ENCODE measurements at places on chromosomes 2 and 18.

GRCh38 chr2:105567996-105568494 lies 169.2 kb upstream of the FHL2 start:
- no peak for DNase-seq

DNA sequence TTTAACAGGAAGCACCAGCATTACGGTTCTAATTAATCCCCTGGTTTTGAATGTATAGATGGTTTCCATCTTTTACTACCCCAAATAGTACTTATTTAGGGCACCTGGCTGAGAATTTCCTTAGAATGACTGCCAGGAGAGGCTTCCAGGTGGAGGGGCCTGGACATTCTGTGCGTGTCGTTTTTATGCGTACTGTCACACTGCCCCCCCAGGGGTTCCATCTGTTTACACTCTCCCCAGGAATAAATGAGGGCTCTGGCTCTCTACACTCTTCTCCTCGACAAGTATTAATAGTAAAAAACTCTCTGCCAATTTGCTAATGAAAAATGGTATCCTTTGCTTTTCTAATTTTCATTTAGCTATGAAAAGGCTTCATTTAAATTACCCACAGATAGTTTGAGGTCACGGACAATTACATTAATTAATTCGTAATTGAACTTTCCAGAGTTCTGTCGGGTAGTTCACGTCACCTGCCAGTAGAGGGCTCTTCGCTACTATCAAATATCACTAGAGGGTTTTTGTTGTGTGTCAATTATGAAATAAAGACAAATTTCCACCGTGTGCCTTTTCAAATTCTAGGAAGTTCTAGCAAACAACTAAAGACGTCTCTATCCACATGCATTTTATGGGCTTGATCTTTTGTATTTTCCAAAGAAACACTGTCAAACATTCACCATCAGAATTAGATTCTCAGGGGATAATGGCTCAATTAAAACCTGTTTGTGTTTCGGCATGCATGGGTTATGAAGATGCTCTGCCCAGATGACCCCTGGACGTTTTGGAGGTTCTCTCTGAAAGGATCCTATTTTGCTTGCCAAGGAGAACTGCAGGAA lies 88.8 kb upstream of the ASB18 start:
- no peak for DNase-seq

- no peak for DNase-seq
These were observed 284 bp downstream of the TIMM21 start for GRCh38 chr18:74148543-74149070.

- DNase-seq, result no peak
These were observed 38.9 kb downstream of the ADI1 start for GRCh38 chr2:3480352-3481010.

DNA sequence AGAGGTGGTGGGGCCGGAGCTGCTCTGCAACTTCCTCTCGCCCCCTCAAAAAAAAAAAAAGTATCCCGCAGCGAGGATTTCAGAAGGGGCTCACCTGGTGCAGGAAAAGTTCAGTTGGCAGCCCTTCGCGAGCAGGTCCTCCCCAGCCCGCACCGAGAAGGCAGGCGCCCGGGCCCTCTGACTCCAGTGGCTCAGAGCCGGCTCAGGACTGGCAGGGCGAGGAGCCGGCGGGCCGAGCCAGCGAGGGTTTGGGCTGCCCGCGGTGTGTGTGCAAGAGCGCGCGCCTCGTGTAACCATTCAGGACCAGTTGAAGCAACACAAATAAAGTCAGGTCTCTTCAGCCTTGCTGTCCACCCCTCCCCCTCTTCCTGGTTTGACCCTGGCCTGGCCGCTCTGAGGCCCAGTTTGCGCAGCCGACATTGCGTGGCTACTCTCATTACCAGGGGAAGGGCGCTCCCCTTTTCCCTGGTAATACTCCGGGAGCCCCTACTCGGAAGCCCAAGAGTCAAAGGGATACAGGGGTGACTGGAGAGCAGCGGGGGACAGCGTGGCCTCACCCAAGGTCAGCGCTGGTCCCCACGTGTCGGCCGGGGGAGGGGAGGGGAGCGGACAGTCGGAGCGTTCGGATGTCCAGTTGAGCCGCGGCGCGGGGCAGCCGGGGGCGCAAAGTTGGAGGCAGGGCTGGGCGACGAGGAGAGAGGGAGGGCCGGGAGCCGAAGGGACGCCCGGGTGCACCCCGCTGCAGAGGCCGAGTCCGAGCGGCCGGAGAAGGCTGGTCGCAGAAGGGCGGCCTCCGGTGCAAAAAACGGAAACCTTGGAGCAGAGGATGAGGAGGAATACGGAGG lies 12.3 kb downstream of the EN1 start:
- no peak for DNase-seq

- no peak for DNase-seq
These were observed 60.3 kb upstream of the ACVR1 start for GRCh38 chr2:157936406-157936805.

DNA sequence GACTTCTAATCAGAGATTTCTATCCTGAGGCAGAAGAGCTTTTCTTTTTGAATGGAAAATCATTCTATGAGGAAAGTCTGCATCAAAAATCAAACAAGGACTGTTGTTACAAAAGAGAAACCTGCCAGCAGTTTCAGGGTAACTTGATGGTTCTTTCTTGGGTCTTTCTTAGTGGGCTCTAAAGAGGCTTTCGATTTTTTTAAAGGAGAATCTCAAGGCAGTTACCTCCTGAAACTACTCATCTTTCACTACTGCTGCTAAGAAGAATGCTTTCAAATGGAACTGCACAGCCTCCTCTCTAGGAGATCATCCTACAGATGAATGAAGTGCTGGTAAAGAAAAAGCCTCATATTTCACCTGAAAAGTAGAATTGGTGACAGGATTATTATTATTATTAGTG lies 272.3 kb downstream of the ERBB4 start:
- no peak for DNase-seq

DNA sequence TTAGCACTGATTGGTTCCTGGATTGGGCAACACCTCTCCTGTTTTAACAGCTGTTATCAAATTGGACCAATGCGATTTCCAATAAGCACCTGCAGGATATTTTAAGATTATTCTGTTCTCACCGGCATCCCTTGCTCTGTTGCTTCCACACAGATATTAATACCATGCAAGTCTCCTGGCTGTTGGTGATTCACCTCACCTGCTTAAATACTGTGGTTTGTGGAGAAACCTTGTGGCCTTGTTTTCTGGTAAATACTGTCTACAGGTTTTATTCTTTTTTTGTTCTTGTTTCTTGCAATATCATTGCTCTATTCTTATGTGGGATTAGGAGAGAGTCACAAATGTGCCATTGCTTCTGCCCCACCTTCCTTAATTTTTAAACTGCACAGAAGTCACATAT lies 448.1 kb upstream of the NXPH2 start:
- no peak for DNase-seq

DNA sequence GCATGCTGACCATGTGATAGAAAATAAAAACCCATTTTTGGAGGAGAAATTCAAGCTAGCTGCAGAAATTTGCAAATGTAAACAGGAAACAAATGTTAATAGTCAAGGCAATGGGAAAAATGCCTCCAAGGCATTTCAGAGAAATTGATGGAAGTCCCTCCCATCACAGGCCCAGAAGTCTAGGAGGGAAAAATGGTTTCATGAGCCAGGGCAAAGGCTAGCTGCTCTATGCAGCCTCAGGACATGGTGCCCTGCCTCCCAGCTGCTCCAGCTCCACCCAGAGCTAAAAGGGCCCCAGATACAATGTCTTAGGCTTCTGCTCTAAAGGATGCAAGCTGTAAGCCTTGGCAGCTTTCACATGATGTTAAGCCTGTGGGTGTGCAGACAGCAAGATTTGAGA lies 1419.4 kb upstream of the CELF4 start:
- no peak for DNase-seq

GRCh38 chr2:231393149-231394131 lies 2.1 kb upstream of the B3GNT7 start:
- no peak for DNase-seq

DNA sequence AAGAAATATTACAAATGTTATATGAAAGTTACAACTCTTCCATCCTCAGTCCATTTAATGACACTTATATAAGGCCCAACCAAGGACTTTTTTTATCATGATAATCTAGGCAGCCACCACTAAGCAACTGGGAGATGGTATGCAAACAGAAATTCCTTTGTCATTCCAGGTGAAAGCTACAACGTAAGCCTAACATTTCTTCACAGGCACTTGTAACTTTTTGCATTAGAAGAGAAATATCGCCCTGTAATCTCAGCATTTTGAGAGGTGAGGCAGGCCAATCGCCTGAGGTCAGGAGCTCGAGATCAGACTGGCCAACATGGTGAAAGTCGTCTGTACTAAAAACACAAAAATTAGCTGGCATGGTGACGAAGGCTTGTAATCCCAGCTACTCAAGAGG lies 581.2 kb upstream of the SLC8A1 start:
- no peak for DNase-seq

GRCh38 chr2:5121642-5122041 lies 570.5 kb upstream of the SOX11 start:
- DNase-seq, result no peak

DNA sequence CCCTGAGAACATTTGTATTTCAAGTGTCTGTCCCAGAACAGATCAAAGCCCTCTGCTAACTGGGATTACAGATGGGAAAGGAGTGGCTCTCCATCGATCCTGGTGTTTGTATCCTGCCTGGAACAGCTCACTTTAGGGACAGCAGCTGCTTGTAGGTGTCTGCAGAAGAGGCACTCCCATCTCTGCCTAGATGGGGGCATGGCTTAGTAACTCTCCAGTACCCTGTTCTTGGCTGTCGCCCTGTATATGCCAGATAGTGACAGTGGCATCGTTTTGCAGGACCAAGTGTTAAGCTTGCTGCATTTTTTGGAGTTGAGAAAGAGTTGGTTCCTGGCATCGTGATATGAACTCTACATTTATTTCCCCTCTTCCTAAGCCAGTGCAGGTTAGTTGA lies 189.9 kb downstream of the SH3RF3 start:
- DNase-seq, result no peak

GRCh38 chr2:197740200-197740599 lies 35.0 kb downstream of the MARS2 start:
- DNase-seq, result no peak

GRCh38 chr2:66435963-66436362 lies 1.0 kb downstream of the MEIS1 start:
- no peak for DNase-seq

DNA sequence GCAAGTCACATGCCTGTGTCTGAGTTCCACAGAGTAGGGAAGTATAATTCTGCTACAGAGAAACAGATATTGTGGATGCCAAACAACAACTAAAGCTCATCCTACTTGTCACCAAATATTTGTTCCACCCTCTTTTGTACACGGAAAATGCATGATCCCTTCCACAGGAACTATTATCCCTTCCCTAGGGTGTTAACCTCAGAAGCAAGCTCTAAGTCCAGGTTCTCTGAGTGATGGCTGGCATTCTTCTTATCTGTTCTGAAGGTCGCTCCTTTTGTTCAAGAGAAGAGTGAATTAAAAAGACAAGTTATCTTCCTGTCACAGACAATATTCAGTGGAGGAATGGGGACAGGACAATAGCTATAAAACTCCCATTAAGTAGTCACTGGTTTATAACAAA lies 460.1 kb upstream of the GCFC2 start:
- no peak for DNase-seq

DNA sequence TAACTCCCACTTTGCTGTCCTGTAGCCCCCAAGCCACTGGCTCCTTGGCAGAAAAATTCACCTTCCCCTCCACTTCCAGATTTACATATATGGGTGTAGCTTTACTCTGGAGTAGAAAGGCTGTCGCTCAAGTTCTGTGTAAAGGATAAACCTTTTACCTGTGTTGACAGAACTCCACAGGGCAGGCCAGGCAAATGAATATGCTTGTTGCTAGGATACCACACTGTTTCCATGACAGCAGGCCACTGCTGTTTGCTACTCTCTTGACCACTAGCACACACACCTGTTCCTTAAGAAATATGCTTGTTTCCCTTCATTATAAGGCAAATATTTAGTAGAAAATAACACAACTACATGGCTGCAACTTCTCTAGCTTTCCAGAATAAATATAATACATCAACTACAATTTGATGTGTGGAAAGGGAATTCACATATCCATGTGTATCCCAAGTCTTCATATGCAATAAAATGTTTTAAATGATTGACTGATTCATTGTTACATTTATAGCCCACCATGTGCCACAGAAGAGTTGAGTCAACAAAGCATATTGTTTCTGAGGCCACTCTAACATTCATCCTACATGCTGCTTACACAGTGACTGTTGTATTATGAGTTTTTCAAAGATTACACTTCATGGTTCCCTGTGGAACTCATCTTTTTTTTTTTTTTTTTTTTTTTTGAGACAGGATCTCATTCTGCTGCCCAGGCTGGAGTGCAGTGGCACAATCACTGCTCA lies 56.2 kb upstream of the ROCK1 start:
- no peak for DNase-seq

DNA sequence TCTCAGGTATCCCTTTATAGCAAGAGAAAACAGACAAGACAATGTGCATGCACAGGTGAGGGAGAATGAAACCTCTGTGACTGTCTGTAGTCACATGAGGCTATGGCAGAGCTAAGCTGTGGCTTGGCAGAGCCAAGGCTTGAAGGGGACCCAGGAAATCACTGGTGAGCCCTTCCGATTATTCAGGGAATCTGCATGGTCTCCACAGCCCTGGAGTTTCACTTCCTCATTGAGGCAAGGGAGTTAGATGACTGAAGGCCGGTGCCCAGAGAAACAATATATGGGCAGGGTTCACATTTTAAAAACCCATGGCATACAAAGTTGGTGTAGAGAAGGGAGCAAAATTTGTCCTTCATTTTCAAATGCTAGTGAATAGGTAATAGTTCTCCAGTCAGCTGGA lies 144.4 kb upstream of the REV1 start:
- DNase-seq, result no peak

- no peak for DNase-seq
These were observed 1.2 kb downstream of the RAB12 start for GRCh38 chr18:8610459-8610851.

DNA sequence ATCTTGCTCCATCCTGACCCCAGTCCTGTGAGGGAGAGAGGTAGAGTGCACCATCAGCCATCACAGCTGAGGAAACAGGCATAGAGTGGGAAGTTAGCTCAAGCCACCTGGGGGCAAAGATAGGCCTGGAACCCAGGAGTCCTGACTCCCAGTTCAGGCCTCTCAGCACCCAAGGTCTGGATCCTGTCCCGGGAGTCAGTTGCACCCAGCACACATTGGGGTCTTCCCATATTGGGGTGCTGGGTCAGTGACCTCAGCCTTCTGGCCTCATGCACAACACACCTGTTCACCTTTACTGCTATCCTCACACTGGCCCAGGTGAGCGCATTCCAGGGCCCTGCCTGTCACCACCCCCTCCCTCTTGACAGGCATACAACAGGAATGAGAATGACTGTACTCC lies 24.7 kb downstream of the ST8SIA5 start:
- no peak for DNase-seq

GRCh38 chr18:47749600-47749973 lies 180.9 kb downstream of the SMAD2 start:
- no peak for DNase-seq

GRCh38 chr18:58223717-58224424 lies 179.8 kb downstream of the NEDD4L start:
- no peak for DNase-seq

GRCh38 chr2:112627060-112628040 lies 18.4 kb upstream of the SLC20A1 start:
- peak; percentile 35 for DNase-seq

- no peak for DNase-seq
These were observed 364.2 kb downstream of the CLIP4 start for GRCh38 chr2:29479401-29479800.

GRCh38 chr2:151946899-151947812 lies 118.9 kb upstream of the ARL5A start:
- DNase-seq, result peak; percentile 27
